ENCODE measurements at places on chromosomes 11 and 22.

- DNase-seq = no peak
These were observed 7.8 kb upstream of the BMAL1 start for GRCh38 chr11:13269775-13270174.

GRCh38 chr11:20459865-20460264 is 72.3 kb downstream of the PRMT3 start:
- DNase-seq = no peak

GRCh38 chr11:19753451-19754106 is 40.9 kb downstream of the NAV2 start:
- no peak for DNase-seq

GRCh38 chr22:43945632-43946383 is 9.4 kb upstream of the SAMM50 start:
- DNase-seq = peak; percentile 55

- no peak for DNase-seq
These were observed 156.2 kb upstream of the PDGFD start for GRCh38 chr11:104320097-104320496.

DNA sequence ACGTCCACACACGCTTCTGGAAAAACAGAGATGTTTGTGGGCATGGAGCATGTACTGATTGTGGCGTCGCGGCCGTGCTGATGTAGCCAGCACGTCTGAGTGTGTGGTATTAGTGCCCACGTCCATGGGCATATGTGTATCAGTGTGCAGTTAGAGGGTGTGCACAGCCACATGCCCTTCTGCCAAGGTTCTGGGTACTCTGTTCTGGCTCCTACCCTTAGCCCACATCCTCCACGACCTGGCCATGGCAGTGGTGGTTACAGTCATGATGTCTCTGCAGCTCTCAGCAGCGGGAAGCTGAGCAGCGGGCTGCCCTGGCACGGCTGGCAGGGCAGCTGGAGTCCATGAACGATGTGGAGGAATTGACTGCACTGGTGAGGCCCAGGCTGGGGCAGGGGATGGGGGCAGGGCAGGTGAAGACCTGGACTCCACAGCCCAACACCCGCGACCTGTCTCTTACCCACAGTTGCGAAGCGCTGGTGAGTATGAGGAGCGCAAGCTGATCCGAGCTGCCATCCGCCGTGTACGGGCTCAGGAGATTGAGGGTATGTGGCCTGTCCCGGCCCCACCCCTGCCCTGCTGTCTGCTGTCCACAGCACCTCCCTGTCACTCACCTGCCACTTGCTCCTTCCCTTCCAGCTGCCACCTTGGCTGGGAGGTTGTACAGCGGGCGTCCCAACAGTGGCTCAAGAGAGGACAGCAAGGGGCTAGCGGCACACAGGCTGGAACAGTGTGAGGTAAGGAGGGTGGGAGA is 7.3 kb downstream of the SMTN start:
- DNase-seq = no peak

GRCh38 chr22:40818192-40818746 is 877 bp downstream of the SLC25A17 start:
- peak; percentile 38 for DNase-seq

- no peak for DNase-seq
These were observed 31.0 kb upstream of the AMOTL1 start for GRCh38 chr11:94737171-94737611.

Measured in CD4-positive, alpha-beta T cell (primary cell).